AG04449 (cell line): ENCODE measurements at places on chromosomes 1 and 21.

- no peak for DNase-seq
Measured at GRCh38 chr1:31064718-31065309, 703 bp downstream of the PUM1 start.

DNA sequence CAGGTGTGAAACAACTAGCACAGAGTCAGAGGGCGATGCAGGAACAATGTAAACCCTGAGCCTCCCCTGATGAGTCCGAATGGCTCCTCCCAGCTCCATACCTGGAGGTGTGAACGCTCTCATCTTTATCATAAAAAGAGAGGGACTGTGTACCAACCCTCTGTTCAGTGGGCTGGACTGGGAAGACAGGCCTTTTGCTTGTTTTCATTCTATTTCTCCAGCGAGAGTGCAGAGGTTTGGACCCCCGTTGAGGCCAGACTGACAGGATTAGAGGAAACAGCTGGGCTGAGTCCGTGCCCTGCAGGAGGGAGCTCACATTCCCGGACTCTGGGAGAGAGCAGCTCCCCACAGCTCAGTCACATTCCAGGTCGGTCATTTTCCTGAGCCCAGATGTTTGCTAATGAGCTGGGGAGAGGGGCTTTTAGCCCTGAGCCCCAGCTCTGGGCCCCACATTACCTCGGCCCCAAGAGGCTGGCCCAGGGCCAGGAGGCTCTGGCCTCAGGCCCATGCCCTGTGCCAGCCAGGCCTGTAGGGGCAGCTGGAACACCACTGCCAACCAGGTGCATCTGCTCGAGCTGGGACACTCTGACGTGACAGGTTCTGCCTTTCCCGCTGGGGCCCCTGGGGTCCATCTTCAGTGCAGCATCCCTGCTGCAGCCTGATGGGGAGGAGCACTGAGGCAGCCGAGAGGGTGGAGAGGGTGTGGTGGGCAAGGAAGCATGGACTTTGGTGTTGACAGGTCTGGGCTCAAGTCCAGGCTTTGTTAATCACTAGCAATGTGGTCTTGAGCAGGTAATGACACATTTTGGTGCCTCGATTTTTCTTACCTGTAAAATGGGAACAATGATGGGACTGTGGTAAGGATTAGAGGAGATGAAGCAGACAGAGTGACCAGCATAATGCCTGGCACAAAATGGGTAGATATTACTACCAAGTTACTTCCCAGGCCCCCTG, 3.5 kb upstream of the NBL1 start:
- DNase-seq, result no peak

GRCh38 chr1:206859082-206859521, 6.3 kb upstream of the IL20 start:
- DNase-seq, result no peak

DNA sequence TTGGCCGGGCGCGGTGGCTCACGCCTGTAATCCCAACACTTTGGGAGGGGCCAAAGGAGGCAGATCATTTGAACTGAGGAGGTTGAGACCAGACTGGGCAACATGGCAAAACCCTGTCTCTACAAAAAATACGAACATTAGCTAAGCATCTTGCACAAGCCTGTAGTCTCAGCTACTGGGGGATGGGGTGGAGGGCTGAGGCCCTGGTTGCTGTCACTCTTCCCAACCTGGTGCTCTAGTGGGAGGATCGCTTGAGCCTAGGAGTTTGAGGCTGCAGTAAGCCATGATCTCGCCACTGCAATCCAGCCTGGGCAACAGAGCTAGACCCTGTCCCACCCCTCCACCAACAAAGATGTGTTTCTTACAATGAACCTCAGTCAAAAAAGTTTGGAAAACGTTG, 2.8 kb downstream of the PHGDH start:
- no peak for DNase-seq
